ENCODE measurements at places on chromosomes 11 and 22.
A peak's percentile ranks its signal among the peaks of the same experiment; 100 is the strongest.

DNA sequence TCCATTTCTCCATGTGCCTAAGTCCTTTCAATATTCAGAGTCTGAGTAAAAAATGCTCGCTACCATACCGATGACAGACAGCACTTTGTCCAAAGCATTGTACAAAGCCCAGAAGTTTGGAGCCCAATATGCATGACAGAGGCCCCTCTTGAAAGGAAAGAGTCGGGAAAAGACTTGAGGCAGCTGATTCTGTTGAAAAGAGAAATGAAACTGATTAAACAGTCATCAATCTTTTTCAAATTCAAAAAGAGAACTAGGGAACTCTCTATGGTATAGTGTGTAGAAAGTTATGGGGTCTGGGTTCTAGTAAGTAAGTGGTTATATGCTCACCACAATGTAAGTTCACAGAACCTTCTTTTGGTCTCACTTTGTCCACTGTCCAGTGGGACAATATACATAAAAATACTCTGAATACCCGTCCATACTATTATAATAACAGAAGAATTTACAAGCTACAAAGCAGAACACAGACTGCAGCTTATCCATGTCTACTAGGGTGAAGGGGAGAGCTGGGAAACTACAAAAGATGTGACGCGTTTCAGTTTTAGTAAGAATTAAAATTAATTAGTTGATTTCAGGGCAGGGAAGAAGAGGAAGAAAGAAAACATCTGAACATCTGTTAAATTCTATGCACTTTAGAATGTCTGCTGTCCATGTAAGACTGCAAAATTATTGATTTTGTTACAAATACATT is 26.7 kb downstream of the ALG8 start:
- no peak for DNase-seq

GRCh38 chr11:134261626-134262488 is 8.5 kb downstream of the ACAD8 start:
- peak; percentile 53 for DNase-seq

DNA sequence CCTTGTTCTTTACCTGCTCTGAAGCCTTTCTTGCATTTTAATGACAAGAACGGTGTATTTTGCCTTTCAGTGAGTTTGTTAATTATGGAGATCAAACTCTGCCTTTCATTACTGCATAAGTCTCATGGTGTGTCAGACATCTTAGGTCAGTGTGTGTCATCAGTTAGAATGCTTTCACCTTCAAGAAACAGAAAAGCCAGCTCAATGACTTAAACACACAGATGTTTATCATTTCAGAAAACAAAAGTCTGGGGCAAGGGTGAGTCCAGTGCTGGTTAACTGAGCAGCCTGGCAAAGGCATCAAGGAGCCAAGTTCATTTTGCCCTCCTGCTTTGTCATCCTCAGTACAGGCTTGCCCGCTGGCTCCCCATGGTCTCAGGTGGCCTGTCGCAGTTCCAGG is 54.5 kb downstream of the PACS1 start:
- DNase-seq: no peak

GRCh38 chr22:30291058-30291892 is 2.0 kb upstream of the CASTOR1 start:
- no peak for DNase-seq

DNA sequence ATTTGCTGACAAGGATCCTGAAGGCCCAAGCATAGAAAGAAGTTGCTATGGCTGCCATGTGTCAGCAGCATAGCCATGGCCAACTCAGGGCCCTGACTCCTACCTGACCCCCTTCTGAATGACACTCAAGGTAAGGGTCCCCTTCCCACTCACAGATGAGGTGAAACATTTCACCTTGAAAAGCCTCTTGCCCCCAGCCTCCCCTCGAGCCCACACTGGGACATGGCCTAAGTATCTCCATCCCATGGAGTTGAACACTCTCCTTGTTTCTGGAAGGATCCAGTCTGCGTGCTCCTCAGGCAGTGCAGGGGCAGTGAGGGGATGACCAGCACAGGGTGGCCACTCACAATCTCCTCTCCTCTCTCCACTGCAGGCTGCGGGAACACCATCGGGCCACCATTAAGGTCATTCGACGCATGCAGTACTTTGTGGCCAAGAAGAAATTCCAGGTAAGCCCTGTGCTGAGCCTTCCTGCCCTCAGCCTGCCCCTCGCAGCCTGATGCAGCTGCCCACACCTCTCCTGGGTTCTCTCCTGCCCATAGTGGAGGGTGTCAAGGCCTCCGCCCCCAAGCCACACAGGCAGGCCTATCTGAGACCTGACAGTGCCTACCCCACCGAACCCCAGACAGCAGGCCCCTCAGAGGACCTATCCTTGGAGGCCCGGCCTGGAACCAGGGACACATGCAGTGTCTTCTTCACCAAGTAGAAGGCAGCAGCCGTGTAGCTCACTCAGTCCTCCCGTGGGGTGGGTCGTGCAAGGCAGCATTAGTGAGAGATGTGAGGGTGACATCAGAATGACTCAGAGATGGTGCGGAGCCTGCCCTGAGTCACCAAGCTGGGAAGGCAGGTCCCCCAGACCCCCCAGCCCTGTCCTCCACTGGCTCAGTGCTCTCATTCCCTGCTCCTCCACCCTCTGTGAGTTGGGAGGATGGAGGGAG is 68.9 kb upstream of the KCNQ1OT1 start:
- no peak for DNase-seq

GRCh38 chr11:117071344-117071787 is 26.9 kb downstream of the SIK3 start:
- DNase-seq: no peak

GRCh38 chr11:92711926-92712325 is 257.5 kb upstream of the MTNR1B start:
- DNase-seq: no peak

DNA sequence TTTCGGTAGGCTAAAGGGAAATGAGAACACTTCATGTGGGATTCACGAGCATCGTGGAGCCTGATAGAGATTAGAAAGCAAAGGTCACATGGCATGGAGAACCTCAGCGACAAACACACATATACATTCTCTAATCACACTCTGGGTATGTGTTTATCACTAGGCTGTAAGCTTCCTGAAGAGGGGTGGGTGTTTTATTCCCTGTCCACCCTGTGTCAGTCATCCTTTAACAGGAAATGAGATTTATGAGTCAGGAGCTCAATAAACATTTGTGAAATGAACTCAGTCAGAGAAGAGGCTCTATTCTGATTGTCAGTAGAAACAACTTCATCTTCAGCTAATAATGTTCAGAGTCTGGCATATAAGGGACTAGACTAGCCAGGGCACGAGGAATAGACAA is 71.7 kb upstream of the EIF3M start:
- no peak for DNase-seq

DNA sequence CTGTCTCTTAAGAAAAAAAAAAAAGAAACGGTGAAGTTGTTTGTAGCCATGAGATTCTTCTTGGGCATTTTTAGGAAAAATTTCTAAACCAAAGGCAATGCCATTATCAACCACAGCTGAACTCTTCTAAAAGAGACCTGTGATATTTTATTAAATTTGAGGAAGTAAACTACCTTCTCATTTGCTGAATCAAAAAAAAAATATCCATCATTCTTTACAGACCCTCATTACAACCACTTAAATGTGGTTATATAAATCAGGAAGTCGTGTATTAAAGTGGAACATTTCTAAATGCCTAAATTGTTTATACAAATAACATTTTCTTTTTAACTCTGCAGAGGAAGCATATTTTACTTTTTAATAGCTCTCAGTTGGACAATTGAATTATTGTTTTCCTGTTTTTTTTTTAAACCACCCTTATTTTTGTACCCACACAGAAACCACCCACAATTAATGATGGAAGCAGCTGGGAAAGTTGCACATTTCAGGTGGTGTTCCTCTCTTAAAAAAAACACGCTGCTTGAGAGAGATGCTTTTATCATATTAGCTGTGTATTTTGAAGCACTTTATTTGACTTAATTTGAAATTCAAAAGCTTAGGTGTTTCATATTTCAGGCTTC is 91.2 kb downstream of the ARHGAP42 start:
- no peak for DNase-seq

DNA sequence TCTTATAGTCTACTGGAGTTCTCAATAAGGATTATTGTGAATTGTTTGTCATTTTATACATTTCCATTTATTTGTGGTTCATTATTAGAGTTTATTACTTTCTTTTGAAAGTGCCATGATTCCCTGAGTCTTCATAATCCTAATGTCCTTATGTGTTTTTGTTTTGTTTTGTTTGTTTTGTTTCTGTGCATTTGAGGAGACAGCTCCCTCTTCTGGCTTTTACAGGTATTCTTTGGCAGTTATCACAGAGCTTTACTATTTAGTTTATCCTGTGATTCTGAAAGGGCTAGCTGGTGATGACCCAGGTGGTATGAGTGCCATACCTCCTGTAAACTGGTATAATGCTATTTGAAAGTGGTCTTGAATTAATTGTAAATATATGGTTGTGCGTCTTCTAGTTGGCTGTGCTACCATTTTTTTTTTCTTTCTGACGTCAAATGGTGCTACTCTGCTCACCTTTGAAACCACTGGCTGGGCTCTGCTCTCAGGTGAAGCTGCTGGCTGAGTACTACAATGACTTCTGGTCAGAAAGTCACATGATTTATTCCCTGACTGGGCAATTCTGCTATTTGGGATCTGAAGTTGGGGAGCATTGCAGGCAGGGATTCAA is 751.2 kb downstream of the JRKL start:
- DNase-seq: peak; percentile 0

DNA sequence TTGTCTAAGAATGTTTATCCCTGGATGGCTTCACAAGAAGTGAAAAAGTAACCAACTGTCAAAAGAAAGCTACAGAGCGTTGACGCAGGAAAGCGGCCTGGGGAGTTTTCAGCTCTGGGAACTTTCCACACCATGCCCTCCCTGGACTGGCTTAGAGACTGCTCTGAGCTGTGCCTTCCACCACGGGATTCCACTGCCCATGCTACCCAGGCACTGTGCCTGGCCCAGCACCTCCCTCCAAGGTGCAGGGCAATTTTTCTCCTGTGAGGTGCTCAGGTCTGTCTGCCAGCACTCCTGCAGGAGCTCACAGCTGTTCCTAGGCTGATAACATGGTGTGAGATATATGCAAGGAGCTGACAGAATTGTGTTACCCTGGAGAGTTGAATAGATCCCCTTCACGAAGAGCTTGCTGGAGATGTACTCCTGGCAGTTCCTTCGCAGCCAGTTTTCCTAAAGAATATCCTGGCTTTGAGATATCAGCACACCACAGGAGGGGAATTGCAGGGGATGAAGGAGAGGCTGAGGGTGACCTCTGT is 258.3 kb upstream of the B3GAT1 start:
- no peak for DNase-seq

DNA sequence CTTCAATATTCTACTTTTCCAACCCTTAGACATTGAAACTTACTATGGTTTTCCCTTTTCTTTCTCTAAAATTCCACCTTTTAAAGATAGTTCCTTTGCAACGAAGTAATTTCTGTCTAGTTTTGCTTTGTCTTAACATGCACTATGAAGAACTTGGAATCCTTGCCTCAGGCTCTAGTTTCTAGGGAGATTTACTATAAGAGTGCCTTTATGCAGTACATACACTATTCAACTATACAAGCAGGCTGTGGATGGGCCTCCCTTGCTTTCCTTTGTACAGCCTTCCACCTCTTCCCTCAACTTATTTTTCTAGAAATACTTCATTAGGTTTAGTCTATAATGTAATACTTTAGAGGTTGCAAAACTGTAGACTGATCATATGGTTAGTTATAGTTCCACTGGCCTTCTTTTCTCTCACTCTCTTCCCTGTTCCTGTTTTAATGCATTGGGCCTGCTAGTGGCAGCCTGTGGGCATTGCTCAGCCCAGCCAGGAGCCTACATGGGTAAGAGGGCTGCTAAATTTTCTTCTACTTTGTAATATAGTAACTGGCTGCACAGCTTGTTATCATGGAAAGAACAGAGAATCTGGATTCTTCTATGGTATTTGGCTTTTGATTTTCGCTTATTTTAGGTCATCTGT is 100.2 kb downstream of the C11orf87 start:
- DNase-seq: no peak

- DNase-seq: no peak
These were observed 719.1 kb upstream of the ANO3 start for GRCh38 chr11:25612806-25613205.

DNA sequence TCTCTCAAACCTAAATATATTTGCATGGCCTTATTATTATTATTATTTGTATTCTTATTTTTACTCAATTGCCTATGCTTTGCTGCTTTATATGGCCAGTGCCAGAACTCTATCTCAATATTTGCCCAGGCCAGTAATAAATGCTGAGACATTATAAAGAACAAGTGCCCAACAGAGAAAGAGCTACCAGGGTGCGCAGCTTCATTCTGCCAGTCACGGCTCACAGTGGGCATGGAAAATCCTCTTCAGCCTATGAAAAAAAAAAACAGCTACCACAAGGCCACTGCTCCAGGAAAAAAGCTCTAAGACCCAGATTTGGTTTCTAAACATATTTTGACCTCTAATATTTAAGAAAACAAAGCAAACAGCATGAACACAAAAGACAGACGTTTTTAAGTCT is 1223.6 kb downstream of the LRRC4C start:
- DNase-seq: no peak

- no peak for DNase-seq
These were observed 347.9 kb downstream of the DLG2 start for GRCh38 chr11:85279267-85279666.

GRCh38 chr11:9861860-9862725 is 198.2 kb downstream of the SWAP70 start:
- DNase-seq: peak; percentile 76

DNA sequence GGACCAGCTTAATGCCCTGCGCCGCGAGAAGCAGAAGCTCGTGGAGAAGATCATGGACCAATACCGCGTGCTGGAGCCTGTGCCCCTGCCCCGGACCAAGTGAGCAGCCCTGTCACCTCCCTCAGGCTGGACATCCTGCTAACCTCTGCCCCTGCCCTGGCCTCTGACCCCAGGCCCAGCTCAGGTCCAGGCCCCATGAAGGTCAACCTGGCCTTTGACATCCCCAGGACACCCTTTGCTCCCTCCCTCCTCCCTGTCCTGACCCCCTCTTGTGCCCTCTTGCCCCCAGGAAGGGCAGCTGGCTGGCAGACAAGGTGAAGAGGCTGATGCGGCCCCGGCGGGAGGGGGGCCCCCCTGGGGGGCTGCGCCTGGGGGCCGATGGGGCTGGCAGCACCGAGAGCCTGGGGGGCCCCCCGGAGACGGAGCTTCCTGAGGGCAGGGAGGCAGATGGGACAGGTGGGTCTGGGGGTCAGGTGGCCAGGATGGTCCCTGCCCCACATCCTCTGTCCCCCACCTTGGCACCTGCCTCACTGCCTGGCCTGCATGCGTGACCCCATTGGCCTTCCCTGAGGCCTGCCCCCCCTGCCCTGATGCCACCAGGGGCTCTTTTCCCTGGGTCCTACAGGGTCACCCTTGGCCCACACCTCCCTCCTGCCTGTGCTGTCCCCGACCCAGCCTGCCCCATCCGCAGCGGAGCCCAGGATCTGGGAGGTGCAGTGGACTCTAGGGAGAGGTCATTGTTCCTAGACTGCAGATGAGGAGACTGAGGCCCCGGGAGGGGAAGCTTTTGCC is 5.1 kb upstream of the RPS6KA4 start:
- DNase-seq: no peak

- DNase-seq: no peak
These were observed 26.5 kb upstream of the MUC5AC start for GRCh38 chr11:1131033-1131911.

DNA sequence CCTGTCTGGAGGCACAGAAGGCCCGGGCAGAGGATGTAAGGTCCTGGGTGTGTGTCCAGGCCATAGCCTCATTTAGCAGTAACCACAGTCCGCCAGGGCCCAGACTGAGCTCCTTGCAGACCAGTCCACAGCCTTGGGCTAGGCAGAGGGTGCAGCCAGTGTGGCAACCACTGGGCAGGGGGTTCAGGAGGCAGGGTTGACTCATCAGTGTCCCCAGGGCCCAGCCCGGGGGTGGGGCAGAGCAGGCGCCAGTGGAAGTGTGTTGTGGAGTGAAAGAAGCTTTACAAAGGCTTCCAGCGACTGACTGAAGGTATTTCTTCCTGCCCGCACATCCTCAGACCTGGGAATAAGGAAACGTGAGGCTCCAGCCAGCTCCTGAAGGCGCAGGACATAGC is 27.7 kb upstream of the WNT11 start:
- DNase-seq: no peak

All from activated CD4-positive, alpha-beta T cell treated with anti-CD3 and anti-CD28 coated beads, Interleukin-2, Interleukin-6, amounts not matched to agents 100 ng/mL and 50 ng/mL, durations not matched to agents 16 hours and 8 hours (primary cell).